ENCODE measurements at places on chromosomes 7 and 10. TPM values are rescaled to one million over a fixed set of nuclear protein-coding genes. Genes with fewer than 3 reads are reported as not detected.

The C10orf143 gene
- total RNA-seq, result 0.87 TPM

The PAPSS2 gene
- total RNA-seq, result 114 TPM

The C10orf53 gene
- not detected for total RNA-seq

The DENND11 gene
- 7.7 TPM for total RNA-seq

The CPVL gene
- 0.66 TPM for total RNA-seq

Data from smooth muscle cell of trachea (primary cell).